ENCODE measurements at places on chromosomes 16 and 17.

GRCh38 chr17:64216000-64216337 lies 47.1 kb downstream of the TEX2 start:
- DNase-seq, result no peak

GRCh38 chr16:68162413-68162812 lies 73.5 kb downstream of the ESRP2 start:
- no peak for DNase-seq

DNA sequence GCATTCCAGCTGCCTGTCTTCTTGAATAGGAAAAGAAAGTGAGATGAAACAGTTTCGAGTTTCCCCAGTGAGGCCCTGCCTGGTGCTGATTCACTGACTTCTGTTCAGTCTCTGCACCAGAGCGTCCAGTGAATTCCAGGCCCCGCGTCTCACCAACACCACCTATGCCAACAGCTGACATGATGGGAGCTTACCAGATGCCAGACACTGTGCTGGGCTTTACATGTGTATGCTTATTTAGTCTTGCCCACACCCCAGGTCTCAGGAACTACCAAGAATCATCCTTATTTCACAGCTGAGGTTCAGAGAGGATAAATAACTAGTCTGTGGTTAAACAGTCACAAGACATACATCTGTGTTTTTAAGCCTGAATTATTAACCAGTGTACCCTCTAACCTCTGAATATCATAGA lies 29.1 kb upstream of the IRX6 start:
- DNase-seq, result no peak

- no peak for DNase-seq
Observed at GRCh38 chr16:84876873-84877606, 57.3 kb downstream of the CRISPLD2 start.

- DNase-seq, result no peak
Observed at GRCh38 chr17:62091804-62092203, 26.7 kb upstream of the MED13 start.

GRCh38 chr16:68400083-68400923 lies 48.0 kb downstream of the SMPD3 start:
- DNase-seq, result no peak

GRCh38 chr16:88473666-88474534 lies 20.8 kb downstream of the ZFPM1 start:
- no peak for DNase-seq

DNA sequence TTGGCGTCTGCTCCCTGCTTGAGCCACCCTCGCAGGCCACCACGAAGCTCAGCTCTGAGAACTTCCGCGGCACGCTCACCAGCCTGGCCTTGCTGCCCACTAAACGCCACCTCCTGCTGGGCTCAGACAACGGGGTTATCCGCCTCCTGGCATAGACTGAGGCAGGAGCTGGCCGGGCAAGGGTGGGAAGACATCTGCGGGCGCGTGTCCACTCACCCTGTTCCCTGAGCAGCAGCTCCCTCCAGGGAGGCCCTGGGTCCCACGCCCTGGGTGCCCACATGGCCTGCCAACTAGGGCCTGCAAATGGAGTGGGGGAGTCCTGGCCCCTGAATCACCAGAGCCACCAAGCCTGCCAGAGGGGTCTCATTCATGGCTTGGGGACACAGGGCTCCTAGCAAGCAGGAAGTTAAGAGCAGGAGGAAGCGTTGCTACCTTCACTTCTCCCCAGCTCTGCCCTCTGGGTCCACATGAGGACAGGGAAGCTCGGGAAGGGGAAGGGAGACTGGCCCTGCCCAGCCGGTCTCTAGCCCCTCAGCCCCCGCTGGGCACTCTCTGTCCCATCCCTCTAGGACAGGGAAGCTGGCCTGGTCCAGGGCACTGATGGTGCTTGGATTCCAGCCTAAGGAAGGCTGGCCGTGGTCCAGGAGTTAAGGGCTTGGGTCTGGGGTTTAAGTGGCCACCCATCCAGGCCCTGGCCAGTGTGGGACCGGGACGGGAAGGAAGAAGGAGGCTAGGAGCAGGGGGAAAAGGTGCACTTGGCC lies 5.0 kb upstream of the SERPINF2 start:
- no peak for DNase-seq

DNA sequence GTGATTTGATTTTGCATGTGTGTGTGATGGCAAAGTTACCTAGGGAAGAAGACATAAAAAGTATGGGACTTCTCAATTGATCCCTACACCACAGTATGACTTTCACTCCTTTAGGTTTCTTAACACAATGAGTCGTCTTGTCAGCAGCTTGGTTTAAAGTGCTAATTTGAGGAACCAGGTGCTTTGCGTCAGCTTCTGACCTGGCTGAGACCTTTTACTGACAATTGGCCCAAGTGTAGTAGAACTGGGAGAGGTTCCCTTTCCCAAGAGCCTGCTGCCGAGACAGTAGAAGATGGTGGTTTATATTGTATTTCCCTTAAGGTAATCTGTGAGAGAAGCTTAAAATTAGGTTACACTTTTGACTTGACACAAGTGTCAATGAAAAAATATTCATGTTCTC lies 54.9 kb downstream of the LDHD start:
- no peak for DNase-seq

- no peak for DNase-seq
Observed at GRCh38 chr16:31641279-31641678, 113.6 kb downstream of the AHSP start.

DNA sequence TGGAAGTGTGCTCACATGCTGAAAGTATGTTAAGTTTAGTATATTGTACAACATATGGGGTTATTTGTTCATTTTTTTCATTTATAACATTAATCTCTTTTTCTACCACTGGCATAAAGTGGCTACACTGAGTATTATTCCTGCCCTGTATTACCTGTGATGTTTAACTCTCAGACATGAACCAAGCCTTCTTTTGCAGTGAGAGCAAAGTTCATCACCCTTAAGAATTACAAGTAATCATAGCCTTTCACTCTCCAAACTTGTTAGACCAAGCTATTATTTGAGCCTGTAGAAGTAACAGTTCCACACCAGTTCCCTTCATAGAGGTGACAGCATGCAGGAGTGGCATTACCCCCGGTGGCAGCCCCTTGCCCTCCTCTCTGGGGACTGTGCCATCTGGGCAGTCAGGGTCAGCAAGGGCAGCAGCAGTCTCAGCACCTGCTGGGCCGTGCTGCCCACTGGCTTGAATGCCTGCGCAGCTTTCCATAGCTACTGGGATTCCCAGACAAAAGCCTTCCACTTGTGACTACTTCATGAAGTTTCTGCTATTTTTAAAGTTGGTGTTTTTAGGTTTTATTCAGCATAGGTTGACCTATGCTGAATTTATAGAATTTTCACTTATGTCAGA lies 71.3 kb downstream of the TMC6 start:
- no peak for DNase-seq

DNA sequence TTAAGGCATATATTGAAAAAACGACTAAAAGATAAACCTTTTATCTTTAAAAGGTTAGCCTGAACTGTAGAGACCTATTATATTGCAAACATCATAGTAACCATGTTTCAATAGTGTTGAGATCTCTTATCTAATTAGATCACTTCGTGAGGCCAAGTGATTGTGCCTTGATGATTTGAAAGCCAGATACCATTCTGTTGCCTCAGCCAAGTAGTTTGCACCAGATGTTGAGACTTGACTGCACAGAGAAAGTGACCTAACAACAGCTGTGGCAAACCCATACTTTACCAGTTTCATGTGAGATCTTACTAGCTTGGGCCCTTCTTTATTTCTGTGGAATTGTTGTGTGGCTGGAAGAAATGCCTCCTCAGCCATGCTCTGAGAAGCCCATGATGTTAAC lies 717.3 kb downstream of the KCNJ2 start:
- no peak for DNase-seq

DNA sequence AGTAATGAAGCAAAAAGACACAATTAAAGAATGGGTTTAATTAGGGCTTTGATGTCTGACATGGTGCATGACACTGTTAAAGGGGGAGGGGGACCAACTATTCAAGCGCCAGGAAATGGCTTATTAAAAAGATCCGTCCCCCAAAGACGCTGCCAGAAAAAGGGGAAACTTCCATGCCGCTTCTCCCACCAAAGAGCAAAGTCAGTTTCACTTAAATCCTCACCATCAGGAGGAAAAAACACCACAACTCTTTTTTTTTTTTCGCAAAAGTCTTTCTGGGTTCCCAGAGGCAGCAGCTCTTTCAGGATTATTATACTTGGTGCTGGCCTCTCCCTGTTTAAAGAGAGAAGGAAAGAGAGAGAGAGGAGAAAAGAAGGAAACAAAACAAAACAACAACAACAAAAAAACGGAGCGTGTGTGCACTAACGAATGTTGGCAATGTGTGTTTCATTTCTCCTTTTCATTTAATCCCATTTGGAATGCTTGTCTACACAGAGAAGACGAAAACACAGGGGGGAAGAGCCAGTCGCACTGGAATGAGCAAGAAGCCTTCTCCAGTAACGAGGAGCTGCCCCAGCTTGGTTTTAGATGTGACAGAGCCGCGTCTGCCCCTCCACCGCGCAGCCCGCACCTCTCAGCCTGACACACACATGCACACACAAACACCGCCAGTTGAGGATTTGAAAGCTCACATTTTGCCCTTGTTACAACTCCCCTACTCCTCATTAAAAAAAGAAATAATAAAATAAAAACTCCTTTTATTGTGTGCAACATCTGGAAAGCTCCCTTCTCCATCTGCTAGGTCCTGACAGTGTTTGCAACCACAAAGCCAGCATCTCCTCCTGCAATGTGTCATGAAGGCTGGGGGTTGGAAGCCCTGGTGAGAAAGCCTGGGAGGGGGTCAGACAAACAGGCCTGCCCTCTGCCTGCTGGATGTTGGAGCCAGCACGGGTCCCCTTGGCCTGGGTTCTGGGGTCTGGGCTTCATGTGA lies 32.7 kb upstream of the AXIN2 start:
- no peak for DNase-seq

- no peak for DNase-seq
Observed at GRCh38 chr17:57945996-57946797, 9.0 kb downstream of the CUEDC1 start.

- no peak for DNase-seq
Observed at GRCh38 chr17:3919123-3919624, 2.9 kb upstream of the P2RX1 start.

- no peak for DNase-seq
Observed at GRCh38 chr16:57386381-57386951, 14.2 kb downstream of the CX3CL1 start.

DNA sequence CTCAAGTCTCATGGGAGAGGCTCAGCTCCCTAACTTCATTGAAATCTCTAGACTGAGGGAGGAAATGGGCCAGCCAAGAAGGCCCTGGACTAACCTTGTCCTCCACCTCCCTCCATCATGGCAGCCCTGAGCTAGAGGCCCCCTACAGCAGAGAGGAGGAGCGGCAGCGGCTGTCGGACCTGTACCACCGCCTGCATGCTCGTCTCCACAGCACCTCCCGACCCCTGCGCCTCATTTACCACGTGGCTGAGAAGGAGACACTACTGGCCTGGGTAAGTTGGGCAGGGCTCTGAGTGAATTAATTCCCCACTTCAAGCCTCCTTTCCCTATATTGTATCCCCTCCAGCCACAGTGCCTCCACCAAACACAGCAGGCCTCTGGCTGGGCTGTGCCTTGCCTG lies 3.8 kb upstream of the SYCE1L start:
- no peak for DNase-seq

GRCh38 chr16:71769222-71769621 lies 39.4 kb downstream of the AP1G1 start:
- no peak for DNase-seq

GRCh38 chr17:80218391-80218790 lies 1.7 kb downstream of the SGSH start:
- no peak for DNase-seq

Data from stimulated activated CD4-positive, alpha-beta T cell treated with anti-CD3 and anti-CD28 coated beads, Interleukin-12 subunit alpha, Interleukin-12 subunit beta, amount 100 ng/mL, for 24 hours (primary cell).